GM23248 (cell line): ENCODE measurements at places on chromosomes 12 and 14.

- DNase-seq = peak; percentile 1
Measured at GRCh38 chr12:3381059-3382047, 109.7 kb upstream of the PRMT8 start.

DNA sequence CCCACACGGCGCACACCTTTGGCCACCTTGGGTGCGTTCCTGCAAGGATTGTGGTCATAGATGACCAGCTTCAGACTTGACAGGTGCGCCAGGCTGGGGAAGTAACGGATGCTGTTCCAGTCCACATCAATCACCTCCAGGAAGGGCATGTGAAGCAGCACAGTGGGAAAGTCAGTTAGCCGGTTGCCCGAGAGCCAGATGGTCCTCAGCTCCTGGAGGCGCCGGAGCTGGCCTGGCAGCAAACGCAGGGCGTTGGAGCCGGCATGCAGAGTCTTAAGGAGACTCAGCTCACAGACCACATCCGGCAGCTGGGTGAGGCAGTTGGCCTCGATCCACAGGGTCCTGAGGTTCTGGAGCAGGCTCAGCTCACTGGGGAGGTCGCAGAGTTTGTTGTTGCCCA is 581 bp downstream of the LRRC10 start:
- no peak for DNase-seq

DNA sequence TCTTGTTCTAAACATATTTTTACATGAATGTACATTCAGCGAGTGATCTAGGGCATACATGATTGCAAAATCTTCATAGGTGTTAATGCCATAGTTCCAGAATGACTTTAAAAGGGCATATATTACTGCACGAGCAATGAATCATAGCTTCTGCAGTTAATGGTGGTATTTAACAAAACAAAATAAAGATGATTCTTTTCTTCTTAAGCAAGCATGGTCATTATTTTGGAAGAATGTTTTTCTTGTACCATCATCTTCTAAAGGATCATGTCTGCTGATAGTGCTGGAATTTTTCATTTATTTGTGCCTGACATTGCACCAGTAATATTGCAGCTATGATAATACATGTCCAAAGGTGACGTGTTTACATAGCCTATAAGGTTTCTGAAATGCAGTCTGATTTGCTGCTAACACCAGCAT is 388.6 kb downstream of the CCDC91 start:
- DNase-seq = peak; percentile 64

DNA sequence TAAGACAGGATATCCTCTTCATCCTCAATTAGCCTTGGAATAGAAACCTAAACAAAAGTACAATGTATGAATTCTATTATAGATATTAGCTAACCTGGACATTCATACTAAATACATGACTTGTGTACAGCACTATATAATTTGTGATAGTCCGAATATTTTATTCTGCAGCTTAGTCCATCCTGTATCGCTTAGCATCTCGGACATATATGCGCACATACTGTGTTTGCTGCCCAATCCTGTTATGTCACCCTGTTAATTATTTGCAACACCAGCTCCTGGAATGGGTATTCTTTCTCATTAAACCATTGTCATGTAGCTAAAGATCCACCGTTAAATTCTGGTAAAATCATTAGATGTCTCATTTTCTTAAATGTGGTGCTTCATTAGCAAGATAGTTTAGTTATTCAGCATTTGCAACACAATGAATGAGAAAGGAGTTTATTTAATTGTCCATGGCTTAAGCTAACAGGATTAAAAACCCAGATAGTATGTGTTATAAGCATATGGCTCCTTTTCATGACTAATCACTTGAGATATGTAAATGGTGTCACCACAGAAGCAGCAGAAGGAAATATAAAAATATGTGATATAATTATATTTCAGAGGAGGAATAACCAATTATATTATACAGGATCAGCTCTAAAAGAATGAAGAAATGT is 156.0 kb upstream of the ARHGAP5 start:
- DNase-seq = peak; percentile 42

- no peak for DNase-seq
Measured at GRCh38 chr12:46004715-46005114, 14.3 kb upstream of the SCAF11 start.

DNA sequence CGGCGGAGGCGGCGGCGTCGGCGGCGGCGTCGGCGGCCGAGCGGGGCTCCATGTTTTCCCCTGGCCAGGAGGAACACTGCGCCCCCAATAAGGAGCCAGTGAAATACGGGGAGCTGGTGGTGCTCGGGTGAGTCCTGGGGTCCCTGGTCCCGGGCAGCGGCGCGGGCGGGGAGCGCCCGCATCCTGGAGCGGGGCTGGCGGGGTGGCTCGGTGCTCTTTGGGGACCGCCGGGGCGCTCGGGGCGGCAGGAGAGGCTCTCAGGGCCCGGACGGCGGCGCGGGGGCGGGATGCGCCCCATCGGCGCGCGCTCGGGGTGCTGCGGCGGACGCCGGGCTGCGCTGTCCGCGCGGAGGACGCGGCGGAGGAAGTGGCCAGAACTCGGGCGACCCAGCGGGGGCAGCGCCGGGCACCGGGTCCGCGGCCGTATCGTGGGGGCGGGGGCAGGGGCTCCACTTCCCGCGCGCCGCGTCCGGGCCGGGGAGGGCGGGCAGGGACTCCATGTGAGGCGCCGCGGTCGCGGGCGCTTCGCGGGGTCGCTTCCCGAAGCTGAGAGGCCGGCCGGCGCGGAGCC is 485 bp downstream of the PELI2 start:
- DNase-seq = peak; percentile 75

- no peak for DNase-seq
Measured at GRCh38 chr12:4558171-4558570, 3.8 kb upstream of the DYRK4 start.

GRCh38 chr12:49121047-49121696 is 10.0 kb downstream of the TUBA1B start:
- peak; percentile 81 for DNase-seq

GRCh38 chr12:101759396-101760047 is 20.3 kb upstream of the SYCP3 start:
- peak; percentile 66 for DNase-seq

- DNase-seq = no peak
Measured at GRCh38 chr14:104107101-104107581, 21.6 kb downstream of the ASPG start.
